ENCODE measurements at places on chromosomes 1 and 21.

DNA sequence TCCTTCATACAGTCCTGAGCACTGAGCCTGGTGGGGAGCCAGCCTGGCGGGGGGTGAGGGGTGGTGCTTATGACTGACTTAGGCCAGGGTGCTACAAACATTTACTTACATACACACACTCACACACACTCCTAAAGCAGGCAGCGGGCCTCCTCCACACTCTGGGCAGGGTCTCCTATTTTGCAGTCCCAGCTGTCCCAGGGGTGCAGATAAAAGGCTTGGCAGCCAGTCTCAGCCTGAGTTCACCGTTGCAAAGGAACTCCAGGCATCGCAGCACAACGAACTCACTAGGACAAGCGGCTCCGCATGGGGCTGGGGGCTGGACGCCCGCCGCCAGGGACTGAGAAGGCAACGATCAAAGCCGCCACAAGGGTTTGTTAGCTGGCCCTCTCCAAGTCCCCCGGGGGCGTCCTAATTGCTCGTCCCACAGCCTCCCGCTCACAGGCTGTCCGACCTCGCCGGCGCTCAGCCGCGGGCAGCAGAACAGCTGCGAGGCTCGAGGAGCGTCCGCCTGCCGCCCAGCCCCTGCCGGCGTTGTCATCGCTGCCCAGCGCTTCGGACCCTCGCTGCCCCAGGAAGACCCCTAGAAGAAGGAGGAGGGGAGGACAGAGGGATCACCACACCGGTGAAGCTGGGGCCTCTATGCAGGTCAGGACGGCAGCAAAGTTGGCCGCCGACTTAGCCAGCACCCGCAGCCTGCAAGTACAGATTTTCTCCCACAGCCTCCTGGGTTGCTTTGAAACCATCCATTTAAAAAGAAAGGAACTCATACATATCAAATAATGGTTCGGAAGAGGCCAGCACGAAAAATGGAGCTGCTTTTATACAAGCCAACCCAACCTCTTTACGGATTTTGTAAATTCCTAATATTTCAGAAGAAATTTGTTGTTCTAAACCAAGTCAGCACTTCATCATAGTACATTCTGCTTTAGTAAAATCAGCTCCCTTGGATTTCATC lies 6.2 kb downstream of the BARHL2 start:
- no peak for DNase-seq

DNA sequence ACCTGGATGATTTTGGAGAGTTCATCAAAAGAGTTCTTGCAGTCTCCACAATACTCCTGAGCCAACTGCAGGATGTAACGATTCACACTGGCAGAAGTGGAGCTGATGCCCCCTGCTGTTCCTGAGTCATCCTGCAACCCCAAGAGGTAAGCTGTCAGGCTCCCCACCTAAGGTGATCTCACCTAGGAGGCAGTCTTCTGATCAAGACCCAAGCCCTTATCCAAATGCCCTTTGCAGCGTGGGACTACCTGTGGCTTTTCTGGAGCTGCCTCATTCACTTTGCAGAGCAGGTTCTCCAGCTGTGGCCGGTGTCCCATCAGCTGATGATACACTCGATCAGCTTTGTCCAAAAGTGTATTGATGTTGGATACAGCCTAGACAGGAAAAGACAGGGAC lies 96.4 kb downstream of the UBR4 start:
- DNase-seq = peak; percentile 85

DNA sequence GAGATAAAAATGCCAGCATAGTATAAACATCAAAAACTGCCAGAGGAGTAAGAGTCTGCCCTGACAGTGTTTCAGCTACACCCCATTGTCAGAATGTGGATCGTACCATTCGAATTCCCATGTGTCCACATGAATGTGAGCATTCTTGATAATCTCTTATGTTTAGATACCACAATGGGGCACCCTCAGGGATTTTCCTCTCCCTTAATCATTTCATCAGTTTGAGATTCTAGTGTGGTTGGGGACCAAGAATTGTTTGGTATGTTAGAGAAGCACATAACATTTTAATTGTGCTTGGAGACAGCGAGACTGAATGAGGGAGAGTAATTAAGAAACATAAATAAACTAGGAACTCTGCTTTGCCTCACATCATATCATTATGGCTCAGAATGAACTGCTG lies 120.2 kb downstream of the ZC3H11B start:
- DNase-seq = no peak

GRCh38 chr1:44002606-44003157 lies 11.3 kb downstream of the CCDC24 start:
- DNase-seq = no peak

- DNase-seq = no peak
These were observed 2.8 kb upstream of the CAPZB start for GRCh38 chr1:19488136-19488535.

- DNase-seq = no peak
These were observed 68.0 kb downstream of the TRIM11 start for GRCh38 chr1:228338521-228339051.

DNA sequence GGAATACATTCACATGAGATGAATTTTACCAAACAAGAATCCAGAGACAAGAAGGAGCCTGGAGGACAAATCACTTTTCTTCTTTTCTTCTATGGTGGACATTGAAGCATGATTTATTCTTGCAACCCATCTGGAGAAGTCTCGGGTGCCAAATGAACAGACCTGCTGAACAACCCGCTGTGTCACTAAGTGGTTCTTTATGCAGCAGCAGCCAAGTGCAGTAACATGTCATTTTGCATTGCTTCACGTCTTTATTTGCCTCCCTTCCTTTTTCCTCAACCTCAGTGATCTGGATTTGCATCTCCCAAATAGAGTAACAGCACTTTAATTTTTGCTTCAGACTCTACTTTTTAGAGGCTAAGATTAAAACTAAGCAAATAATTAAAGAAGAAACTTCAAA lies 50.0 kb upstream of the TENT5C start:
- no peak for DNase-seq

DNA sequence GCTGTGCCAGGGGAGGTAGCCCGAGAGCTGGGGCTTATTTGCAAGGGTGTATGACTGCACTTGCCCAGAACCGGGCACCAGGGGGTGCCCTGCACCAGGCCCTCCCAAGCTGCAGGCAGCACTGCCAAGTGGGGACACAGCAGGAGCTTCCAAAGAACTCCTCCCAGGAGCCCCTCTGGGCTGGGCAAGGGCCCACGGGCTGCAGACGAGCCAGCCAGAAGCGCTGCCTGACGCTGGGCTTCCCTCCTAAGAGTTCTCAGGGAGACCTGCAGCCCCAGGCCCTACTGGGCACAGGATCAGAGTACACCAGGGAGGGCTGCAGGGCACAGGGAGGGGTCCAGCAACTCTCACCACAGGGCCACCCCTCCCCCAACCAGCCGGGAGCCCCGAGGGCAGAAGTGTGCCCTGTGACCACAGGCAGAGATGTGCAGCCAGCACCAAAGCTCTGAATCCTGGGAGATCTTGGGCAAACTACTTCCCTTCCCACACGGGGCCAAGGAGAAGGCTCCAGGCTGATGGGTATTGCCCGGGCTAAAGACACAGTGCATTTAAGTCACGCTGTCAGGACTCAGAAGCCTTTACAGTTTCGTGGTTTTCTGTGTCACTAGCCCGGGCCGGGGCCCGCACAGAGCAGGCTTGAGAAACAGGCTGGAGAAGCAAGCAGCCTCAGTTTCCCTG lies 63.4 kb downstream of the KCNAB2 start:
- DNase-seq = peak; percentile 69

DNA sequence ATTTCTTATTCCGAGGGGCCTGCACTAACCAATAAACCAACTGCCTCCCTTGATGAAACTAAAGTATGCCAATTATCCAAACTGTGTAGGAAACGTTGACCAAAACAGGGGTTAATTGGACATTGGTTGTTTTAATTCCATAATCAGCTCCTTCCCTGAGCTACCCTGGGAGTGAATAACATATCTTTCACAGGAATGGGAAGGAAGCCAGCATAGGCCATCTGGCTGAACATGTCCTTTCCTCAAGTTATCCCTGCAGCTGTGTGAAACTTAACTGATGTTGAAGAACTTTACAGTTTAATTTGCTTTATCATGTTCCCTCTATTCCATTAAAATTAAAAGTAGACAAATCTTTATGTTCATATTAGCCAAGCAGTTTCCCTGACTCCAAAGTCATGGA lies 75.4 kb downstream of the NRIP1 start:
- no peak for DNase-seq

GRCh38 chr1:47416319-47417169 lies 459 bp downstream of the FOXE3 start:
- DNase-seq = no peak

DNA sequence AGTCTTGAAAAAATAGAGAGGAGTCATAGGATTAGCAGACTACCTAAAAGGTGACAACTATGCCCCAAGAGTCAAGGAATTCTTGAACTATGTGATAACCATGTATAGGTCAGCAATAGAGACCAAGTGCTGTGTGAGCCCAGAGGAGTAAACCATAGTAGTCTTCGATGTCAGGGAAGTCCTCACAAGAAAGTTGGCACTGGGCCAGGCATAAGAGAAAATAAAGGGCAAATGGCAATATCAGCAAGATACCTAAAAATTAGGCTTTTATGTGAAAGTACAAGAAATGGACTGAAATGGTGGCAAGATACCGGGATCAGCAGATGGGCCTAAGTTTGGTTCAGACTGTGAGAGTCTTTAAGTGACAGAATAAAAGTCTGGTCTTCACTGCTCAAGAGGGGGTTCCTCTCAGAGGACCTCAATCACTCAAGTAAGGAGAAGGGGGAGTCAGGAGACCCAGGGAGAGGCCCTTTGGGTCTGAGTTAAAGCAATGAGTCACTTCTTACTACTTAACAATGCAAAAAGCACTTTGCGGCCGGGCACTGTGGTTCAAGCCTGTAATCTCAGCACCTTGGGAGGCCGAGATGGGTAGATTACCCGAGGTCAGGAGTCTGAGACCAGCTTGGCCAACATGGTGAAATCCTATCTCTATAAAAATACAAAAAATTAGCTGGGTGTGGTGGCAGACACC lies 95.0 kb downstream of the TEX35 start:
- DNase-seq = peak; percentile 6

DNA sequence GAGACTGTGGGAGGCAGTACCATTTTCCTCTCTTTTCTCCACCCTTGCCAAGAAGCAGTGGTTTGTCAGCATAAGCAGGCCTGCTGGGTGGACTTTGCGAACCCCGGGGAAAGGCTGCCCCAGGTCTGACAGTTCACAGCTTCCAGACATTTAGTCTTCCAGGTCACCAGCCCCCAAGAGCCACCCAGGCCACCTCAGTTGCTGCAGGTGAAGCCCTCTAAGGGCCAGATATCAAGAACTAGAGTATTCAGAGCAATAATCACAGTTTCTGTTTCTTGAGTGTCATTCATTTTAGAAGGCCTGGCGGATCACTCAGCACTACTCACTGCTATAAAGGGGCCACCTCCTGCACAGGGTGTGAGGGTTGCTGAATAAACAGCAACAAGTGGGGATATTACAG lies 9.5 kb upstream of the ADORA3 start:
- no peak for DNase-seq

DNA sequence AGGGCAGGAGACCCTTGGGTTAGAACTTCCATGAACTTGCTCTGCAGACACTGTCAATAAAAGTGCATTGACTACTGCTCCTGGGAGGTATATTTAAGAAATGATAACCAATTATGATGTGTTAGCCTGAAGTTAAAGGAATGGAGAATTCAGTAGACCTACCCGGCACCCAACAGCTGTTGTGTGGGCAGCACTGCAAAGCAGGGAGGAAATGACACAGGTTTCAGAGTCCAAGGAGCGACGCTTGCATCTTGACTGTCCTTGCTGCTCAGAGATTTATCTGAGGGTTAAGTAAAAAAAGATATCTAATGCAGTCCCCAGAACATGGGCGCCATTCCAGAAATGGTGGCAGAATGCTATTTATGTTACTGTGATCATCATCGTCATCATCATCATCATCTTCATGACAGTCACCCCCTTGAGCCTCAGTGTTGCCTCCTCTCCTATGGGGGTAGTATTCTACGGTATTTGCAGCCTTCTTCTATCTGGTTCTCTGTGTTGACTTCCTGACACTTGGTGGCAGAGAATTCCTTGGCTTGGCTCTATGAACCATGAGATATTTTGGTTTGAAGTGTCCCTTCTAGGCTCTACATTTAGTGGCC lies 225.9 kb downstream of the KAZN start:
- no peak for DNase-seq

- no peak for DNase-seq
These were observed 879.1 kb upstream of the NEGR1 start for GRCh38 chr1:73161418-73161817.

DNA sequence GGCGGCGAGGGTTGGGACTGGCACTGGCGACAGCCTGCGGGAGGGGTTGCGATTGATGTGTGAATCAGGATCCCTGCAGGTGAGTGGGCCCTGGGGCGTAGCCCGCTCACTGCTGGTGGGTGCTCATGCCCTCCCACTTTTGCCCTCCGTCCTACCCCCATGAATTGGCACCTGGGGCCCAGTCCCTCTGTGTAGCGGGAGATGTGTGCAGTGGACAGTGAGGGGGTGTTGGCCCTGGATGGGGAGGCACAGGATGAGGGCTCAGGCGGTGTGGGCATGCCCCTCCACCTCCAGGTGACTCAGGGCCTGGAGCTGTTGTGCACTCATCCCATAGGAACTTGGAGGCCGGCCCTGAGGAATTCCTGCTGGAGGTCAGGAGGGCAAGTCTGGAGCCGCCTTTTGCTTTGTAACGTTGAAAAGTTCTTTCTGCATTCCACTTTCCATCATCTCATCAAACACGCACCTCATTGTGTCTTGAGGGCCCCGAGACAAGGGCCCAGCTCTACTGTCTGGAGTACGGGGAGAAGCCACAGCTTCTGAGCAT lies 3.0 kb downstream of the PEAR1 start:
- DNase-seq = peak; percentile 96

GRCh38 chr1:42046761-42047507 lies 106.3 kb upstream of the GUCA2B start:
- no peak for DNase-seq

- no peak for DNase-seq
These were observed 8.4 kb downstream of the PANK4 start for GRCh38 chr1:2517966-2518365.

- DNase-seq = peak; percentile 13
These were observed 3.0 kb downstream of the RBBP5 start for GRCh38 chr1:205118752-205119151.

DNA sequence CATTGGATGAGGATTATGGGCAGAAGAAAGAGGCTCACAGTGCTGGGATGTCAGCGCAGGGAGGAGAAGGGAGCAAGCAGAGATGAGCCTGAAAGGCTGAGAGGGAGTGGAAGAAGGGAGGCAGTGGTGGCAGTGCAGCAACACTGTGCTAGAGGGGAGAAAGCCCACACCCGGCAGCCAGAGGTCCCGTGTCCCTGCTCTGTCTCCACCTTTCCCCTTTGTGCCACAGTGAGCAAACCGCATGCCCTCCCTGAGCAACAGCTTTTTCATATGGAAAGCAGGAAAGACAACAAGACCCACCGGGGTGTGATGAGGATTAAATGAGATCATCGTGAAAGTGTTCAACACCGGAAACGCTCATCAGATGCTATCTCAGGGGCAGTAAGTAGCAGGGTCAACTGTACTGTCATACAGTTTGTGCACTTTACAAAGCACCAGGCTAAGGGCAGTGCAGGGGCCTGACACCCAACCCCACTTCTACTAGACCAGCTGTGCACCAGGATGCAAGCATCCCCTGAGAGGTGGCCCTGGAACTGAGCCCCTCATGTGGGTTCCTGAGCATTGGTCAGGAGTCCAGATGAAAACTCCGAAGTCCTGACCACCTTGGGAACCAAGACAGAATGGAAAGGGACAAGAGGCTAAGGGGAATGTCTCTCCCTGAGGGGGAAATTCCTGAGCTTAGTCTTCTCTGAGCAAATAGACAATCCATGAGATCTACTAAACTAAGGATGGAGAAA lies 9.1 kb downstream of the NHLH1 start:
- peak; percentile 47 for DNase-seq

All from kidney tubule cell (primary cell).